D341Med (cell line): ENCODE measurements at places on chromosomes 12 and 14.

- DNase-seq = no peak
Measured at GRCh38 chr12:10584415-10584814, 29.0 kb downstream of the MAGOHB start.

GRCh38 chr12:26748412-26748740 lies 84.6 kb downstream of the ITPR2 start:
- DNase-seq = no peak

GRCh38 chr14:73862480-73862879 lies 10.8 kb downstream of the PTGR2 start:
- no peak for DNase-seq

DNA sequence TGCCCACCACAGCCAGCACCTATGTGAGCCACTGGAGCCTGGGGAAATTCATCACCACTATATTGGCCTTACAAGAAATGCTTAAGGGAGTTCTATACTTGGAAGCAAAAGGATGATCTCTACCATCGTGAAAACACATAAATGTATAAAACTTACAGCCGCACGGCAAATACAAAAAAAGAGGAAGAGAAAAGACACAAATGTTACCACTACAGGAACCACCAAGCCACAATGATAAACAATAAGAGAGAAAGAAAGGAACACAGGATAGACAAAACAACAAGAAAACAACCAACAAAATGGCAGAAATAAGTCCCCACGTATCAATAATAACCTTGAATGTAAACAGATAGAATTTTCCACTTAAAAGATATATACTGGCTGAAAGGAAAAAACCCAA lies 267.5 kb downstream of the TMEM121 start:
- DNase-seq = no peak

DNA sequence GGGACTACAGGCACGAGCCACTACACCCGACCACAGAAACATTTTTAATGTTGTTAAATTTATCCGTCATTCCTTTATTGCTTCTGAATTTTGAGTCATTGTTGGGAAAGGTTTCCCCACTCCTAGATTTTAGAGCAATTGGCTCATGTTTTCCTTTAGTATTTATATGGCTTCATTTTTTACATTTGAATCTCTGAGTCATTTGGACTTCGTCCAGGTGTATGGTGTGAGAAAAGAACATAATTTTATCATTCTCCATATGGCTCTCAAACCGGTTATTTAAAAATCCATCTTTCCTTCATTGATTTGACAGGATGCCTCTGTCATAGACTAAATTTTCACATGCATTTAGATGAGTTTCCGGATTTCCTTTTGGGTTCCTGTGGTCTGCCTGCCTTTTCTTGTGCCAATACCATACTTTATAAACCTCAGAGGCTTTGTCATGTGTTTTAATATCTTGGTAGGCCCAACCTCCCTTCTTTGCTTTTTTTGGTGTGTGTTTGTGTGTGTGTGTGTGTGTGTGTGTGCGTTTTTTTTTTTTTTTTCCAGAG lies 30.9 kb downstream of the LRTM2 start:
- no peak for DNase-seq

DNA sequence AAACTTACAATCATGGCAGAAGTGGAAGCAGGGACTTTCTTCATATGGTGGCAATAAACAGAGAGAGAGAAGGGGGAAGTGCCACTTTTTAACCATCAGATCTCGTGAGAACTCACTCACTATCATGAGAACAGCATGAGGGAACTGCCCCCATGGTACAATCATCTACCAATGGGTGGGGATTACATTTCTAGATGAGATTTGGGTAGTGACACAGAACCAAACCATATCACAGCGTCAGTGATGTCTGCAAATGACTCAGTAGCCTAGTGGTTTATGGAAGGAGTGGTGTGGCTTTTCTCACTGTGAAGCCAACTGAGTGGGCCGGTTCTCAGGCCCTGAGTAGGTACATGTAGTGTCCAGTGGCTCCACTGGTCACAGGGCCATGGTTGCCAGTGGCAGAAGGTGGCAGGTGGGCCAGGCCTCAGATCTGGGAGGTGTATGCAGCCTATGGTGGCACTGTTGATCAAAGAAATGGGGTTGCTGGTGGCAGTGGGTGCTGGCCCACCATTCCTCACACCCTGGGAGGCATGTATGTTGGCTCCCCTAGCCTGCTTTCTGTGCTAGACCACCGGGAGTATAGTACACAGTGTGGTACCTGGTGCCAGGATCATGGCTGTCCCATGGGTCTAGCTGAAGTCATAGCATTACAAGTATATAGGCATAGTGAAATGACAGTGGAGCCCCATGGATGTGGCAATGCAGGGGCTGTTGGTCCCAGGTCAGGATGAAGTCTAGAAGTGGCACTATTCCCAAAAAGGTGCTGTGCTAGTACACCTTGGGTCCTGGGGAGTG lies 191.9 kb downstream of the NUBPL start:
- DNase-seq = no peak

DNA sequence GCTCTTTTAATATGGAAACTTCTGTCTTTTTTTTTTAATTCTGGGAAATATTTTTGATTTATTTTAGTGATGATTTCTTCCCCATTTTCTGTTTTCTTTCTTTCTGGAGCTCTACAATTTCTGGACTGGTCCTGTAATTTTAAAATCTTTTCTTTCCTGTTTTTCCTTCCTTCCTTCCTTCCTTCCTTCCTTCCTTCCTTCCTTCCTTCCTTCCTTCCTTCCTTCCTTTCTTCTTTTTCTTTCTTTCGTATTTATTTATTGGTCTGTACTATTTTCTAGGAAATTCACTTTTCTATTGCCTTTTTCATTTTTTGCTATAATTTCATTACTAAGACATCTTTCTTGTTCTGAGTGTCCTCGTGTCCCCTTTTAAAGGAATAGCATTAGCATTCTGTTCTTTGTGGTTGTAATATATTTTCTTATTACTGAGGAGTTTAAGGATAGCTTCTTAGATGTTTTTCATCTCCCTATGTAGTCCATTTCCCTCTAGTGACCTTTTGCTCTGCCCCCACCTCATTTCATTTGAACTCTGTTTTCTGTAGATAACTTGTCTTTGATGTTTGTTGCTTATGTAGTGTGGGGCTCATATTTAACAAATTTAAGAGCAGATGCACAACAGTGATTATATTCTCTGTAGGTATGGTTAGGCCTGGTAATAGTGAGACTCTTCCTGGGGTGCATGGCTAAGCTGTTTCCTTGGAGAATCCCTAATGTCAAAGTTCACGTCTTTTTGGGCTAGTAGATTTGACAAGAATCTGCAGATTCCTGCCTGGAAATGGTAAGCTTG lies 38.0 kb downstream of the TBC1D15 start:
- DNase-seq = no peak

GRCh38 chr12:124386059-124386458 lies 91.2 kb downstream of the RFLNA start:
- no peak for DNase-seq
